ENCODE measurements at places on chromosomes 1 and 21.

GRCh38 chr1:43481491-43481890, 27.8 kb upstream of the HYI start:
- H3K36me3 ChIP-seq: no peaks in the 10 kb centered on the region
- H3K27ac ChIP-seq: no peak overlapping the region
- H3K27me3 ChIP-seq: no peaks in the 10 kb centered on the region
- no peak overlapping the region for H3K4me3 ChIP-seq
- H3K4me1 ChIP-seq: no peaks in the 10 kb centered on the region
- DNase-seq: no peak

- no peaks in the 10 kb centered on the region for H3K36me3 ChIP-seq
- no peak overlapping the region for H3K27ac ChIP-seq
- no peaks in the 10 kb centered on the region for H3K27me3 ChIP-seq
- no peak overlapping the region for H3K4me3 ChIP-seq
- DNase-seq: no peak
Measured at GRCh38 chr1:151847867-151848596, 5.5 kb downstream of the THEM5 start.

DNA sequence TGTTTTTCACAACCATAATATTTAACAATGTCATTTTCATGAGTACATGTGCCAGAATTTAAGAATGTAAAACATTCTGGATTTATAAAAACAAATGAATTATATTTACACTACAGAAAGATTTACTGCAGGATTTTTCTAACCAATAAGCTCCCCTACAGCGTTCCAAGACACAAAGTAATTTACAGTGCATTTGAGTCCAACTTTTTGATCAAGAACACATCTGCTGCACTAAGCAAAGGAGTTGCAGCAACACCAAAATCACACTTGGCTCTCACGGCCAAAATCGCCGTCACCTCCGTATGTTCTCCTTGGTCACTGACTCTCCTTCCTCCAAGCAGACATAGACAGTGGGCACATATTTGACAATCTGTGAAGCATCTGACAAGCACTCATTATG, 7.7 kb downstream of the VPS26C start:
- H3K4me1 ChIP-seq: peaks cover 41% of the 10 kb centered on the region
- H3K27me3 ChIP-seq: no peaks in the 10 kb centered on the region
- no peak for DNase-seq
- H3K36me3 ChIP-seq: no peaks in the 10 kb centered on the region
- no peak overlapping the region for H3K27ac ChIP-seq

DNA sequence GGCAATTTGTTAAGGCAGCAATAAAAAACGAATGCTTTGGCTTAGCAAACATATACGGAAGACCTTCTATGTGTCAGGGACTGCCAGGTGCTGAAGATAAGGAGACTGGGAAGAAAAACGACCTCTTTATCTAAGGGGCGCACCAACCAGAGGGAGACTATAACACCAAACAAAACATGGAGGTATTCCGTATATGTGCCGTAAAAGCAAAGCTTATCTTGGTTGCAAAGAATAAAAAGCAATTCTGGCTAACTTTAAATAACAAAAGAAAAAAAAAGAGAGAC, 167.1 kb upstream of the KCNJ15 start:
- H3K4me3 ChIP-seq: no peak overlapping the region
- DNase-seq: no peak
- no peak overlapping the region for H3K27ac ChIP-seq
- no peaks in the 10 kb centered on the region for H3K36me3 ChIP-seq

DNA sequence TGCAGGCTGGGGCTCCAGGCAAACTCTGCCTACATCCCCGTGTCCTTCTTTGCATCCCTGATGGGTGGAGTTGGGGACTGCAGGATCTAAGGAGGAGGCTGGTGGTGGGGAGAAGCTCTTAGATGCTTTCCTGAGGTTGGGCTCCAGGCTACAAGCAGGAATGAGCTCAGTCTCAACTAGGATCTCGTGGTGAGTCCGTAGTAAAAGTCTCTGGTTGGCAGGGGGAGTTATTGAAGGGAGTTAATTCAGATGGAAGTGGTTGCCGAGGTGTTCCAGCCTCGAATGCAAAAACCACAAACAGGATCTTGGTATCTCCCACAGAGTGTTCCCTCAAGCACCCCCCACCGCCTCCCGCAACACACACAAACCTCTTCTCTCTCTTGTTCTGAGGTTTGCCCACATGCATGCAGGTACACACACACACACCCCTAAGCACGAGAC, 35.0 kb downstream of the TMCC2 start:
- no peak overlapping the region for H3K27ac ChIP-seq
- H3K27me3 ChIP-seq: no peaks in the 10 kb centered on the region
- H3K4me1 ChIP-seq: peaks cover 46% of the 10 kb centered on the region

- DNase-seq: no peak
- no peaks in the 10 kb centered on the region for H3K27me3 ChIP-seq
- H3K36me3 ChIP-seq: no peaks in the 10 kb centered on the region
- H3K4me1 ChIP-seq: peaks cover 11% of the 10 kb centered on the region
- H3K27ac ChIP-seq: no peak overlapping the region
- H3K4me3 ChIP-seq: no peak overlapping the region
Measured at GRCh38 chr1:58745666-58746065, 38.2 kb downstream of the JUN start.

DNA sequence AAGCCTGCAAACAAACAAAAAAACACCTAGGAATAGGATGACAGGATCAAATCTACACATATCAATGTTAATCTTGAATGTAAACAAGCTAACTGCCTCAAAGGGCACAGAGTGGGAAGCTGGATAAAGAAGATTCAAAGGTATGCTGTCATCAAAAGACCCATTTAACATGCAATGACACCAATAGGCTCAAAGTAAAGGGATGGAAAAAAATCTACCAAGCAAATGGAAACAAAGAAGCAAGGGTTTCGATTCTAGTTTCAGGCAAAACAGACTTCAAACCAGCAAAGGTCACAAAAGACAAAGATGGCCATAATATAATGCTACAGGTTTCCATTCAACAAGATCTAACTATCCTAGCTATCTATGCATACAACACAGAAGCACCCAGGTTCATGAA, 16.2 kb upstream of the OR2T10 start:
- H3K4me1 ChIP-seq: no peaks in the 10 kb centered on the region
- no peaks in the 10 kb centered on the region for H3K36me3 ChIP-seq
- H3K27ac ChIP-seq: no peak overlapping the region
- H3K4me3 ChIP-seq: no peak overlapping the region

- no peak overlapping the region for H3K27ac ChIP-seq
- no peak overlapping the region for H3K4me3 ChIP-seq
- no peaks in the 10 kb centered on the region for H3K36me3 ChIP-seq
- H3K27me3 ChIP-seq: no peaks in the 10 kb centered on the region
- no peak for DNase-seq
Measured at GRCh38 chr1:175563236-175563895, 180.0 kb downstream of the TNR start.

- H3K27ac ChIP-seq: no peak overlapping the region
- DNase-seq: no peak
- H3K36me3 ChIP-seq: peaks cover 80% of the 10 kb centered on the region
- no peaks in the 10 kb centered on the region for H3K27me3 ChIP-seq
Measured at GRCh38 chr1:27361553-27361952, 5.2 kb downstream of the MAP3K6 start.

DNA sequence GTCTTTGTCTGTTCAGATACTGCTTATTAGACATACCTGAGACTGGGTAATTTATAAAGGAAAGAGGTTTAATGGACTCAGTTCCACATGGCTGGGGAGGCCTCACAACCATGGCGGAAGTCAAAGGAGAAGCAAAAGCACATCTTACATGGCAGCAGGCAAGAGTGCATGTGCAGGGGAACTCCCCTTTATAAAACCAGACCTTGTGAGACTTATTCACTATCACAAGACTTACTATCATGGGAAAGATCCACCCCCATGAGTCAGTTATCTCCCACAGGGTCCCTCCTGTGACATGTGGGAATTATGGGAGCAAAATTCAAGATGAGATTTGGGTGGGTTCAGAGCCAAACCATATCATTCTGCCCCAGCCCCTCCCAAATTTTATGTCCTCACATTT, 7.1 kb upstream of the PSMA5 start:
- no peak overlapping the region for H3K27ac ChIP-seq
- H3K36me3 ChIP-seq: no peaks in the 10 kb centered on the region
- H3K27me3 ChIP-seq: no peaks in the 10 kb centered on the region
- no peaks in the 10 kb centered on the region for H3K4me1 ChIP-seq
- H3K4me3 ChIP-seq: no peak overlapping the region

- H3K4me1 ChIP-seq: no peaks in the 10 kb centered on the region
- no peaks in the 10 kb centered on the region for H3K36me3 ChIP-seq
- H3K27ac ChIP-seq: no peak overlapping the region
Measured at GRCh38 chr1:17485281-17485680, 45.8 kb upstream of the RCC2 start.

DNA sequence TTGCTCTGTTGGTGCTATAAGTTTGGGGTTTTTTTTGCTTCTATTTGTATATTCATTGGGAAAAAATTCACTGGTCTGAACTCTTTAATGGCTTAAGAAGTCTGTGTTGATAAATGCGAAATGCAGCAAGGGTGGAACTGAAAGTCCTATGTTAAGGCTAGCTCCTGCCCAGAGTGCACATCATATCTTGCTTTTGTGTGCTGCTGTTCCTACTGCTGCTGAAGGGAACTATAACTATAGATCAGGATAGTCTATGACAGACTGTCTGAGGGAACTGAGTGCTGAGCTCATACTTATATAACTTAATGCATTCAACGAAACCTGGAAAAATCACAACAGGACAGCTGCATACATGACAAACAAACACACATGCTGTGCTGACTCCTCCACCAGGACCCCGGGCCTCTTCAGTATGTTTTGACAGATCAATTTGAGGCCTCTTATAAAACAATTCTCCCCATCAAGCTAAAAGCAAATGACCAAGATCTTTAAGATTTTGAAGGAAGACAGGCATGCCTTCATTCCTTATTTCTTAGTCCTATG, 1031.5 kb upstream of the ADGRL2 start:
- H3K36me3 ChIP-seq: no peaks in the 10 kb centered on the region
- H3K27ac ChIP-seq: no peak overlapping the region
- no peaks in the 10 kb centered on the region for H3K4me1 ChIP-seq

DNA sequence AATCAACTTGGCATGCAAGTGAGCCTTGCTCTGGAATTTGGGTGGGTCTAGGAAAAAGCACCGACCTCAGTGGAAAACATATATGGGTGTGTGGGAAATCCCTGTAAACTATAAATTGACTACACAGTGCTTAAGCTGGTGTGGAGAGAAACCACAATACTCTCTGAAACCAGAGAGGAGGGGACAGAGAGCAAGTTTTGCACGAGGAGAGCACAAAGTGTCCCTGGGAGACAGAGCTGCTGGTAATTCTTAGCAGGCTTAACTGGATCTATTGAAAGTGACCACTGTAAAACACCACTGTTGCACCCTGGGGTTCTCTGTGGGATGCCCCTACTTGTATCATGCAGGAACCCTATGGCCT, 12.8 kb downstream of the KCNJ15 start:
- no peaks in the 10 kb centered on the region for H3K27me3 ChIP-seq
- peaks cover 46% of the 10 kb centered on the region for H3K4me1 ChIP-seq
- no peak for DNase-seq
- H3K27ac ChIP-seq: no peak overlapping the region
- H3K4me3 ChIP-seq: no peak overlapping the region

- no peak overlapping the region for H3K27ac ChIP-seq
- no peak overlapping the region for H3K4me3 ChIP-seq
- no peaks in the 10 kb centered on the region for H3K36me3 ChIP-seq
- no peaks in the 10 kb centered on the region for H3K4me1 ChIP-seq
- H3K27me3 ChIP-seq: no peaks in the 10 kb centered on the region
Measured at GRCh38 chr1:154779551-154780189, 90.4 kb downstream of the KCNN3 start.

DNA sequence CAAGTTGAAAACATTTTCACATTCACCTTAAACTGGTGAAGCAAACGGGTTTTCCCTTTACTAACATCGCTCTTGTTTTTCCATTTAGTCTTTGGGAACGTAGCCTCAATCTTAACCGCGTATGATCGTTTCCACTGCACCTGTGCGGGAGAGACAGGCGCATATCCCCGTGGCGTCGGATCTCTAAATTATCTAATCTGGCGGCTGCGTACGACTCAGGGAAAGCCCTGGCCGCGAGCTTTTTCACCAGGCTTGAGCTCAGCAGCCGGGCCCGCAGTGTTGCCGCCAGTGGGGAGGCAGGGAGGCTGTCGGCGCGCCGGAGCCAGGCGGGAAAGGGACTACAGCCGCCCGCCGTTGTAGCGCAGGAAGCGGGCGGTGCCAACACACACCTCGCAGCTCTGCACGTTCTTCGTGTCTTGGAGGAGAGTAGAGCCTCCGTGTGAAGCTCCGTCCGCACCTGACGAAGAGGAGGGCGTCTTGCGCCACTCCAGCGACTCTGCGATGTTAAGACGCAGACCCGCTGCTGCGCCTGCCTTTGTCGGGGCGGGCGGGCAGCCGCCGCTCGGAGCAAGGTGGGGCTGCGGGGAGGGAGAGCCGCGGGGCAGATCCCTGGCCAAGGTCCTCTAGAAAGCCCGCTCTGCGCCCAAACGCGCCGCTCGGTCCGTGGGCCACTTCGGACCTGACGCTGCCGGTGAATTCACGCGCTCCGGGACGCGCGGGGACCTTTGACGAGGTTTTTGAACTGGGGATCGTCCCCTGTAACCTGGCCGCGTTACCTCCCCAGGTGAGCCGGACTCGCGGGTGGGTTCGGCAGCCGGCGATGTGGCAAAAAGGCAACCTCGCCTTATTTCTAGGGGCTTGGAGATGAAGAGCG, 18.5 kb upstream of the TBX15 start:
- H3K4me1 ChIP-seq: peaks cover 42% of the 10 kb centered on the region
- no peak overlapping the region for H3K27ac ChIP-seq
- no peaks in the 10 kb centered on the region for H3K36me3 ChIP-seq
- no peak for DNase-seq
- H3K27me3 ChIP-seq: peaks cover 61% of the 10 kb centered on the region

DNA sequence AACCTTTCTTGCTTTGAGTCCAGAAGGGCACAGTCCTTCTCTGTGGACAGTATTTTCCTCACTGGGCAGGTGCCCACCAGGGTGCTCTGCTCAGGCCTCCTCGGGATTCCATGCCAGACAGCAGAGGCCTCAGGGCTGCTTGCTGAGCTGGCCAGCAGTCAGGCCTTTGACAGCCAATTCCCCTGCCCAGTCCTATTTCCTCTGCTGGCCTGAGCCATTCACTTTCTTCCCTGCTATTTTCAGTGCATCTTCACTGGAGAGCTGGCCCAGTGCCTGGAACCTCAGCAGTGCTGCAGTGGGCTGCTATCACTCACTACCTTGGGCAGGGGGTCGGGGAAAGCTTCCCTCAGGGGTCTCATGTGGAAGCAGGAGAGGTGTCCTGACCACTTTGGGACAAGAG, 33.2 kb downstream of the KCNA10 start:
- peaks cover 2% of the 10 kb centered on the region for H3K4me1 ChIP-seq
- peaks cover 23% of the 10 kb centered on the region for H3K27me3 ChIP-seq
- H3K27ac ChIP-seq: no peak overlapping the region
- DNase-seq: no peak
- no peaks in the 10 kb centered on the region for H3K36me3 ChIP-seq

All from suprapubic skin (tissue), 4 donors.